Stromal cell of bone marrow (primary cell): ENCODE measurements at places on chromosomes 16 and 17.
A peak's percentile ranks its signal among the peaks of the same experiment; 100 is the strongest.

DNA sequence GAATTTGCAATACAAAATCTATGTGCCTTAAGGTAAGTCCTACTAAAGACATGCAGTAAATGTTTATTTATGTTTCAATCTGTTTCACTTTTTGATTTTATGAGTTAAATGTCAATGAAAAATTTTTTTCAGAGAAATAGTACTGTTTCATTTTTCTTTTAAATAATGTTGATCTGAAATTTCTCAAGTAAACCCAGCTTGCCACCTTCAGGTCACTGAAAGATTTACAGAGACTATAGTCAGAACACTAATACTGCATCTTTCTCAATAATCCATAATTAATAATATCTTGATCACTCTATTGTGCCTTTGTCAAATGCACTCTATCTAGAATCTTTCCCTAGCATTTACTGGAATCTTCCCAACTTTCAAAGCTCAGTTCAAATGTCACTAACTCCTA lies 6.5 kb upstream of the DHX40 start:
- DNase-seq: peak; percentile 10

GRCh38 chr17:73867056-73867455 lies 222.8 kb upstream of the SDK2 start:
- no peak for DNase-seq

DNA sequence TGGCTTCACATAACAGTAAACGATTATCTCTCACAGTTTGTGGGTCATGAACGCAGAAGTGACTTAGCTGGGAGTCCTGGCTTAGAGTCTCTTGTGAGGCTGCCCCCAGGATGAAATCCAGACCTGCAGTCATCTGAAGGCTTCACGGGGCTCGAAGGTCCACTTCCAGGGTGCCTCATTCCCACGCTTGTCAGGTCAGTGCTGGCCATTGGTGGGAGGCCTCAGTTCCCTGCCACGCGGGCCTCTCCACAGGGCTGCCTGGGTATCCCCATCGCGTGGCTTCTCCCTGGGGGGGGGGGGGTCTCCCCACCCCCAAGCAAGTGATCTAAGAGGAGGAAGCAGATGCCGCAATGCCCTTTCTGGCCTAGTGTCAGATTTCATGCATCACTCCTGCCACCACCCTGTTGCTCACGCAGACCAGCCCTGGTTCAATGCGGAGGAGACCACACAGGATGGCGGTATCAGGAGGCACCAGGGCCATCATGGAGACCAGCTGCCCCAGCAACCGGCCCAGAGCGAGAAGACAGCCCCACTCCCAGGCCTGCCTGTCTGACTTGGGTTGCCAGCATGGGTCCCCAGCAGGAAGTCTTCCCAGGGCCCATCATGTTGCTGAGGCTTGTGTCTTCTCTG lies 77.3 kb upstream of the CDH5 start:
- DNase-seq: no peak

- DNase-seq: no peak
Measured at GRCh38 chr16:88853325-88853941, 3.3 kb downstream of the GALNS start.

DNA sequence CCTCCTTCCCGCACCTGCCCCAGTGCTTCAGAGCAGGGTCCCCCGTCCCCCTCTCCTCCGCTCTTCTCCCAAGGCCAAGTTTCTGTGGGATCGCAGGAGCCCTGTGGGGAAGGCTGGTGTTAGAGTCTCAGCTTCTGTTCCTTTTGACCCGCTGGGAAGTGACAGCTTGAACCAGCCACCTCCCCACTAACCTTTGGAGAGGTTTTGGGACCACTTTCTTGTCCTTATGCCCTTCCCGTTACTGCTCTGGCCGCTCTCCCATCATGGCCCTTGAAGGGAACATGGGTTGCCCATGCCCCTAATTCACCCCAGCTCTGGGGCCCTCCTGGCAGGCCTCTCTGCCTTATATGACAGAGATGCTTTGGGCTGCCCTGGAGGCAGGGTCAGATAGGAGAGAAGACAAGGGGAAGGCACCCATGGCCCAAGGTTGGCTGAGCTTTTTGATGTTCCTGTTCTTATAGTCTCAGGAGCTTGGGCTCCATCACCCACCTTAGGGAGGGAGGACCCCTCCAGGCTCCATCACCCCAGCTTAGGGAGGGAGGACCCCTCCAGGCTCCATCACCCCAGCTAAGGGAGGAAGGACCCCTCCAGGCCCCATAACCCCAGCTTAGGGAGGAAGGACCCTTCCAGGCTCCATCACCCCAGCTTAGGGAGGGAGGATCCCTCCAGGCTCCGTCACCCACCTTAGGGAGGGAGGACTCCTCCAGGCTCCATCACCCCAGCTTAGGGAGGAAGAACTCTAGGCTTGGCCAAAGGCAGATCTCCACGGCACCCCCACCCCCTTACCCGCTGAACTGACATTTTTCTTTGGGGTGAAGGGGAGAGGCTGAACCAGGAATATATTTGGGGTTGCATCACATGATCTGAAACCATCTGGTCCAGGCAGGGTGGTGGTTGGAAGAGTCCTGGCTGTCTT lies 45.0 kb downstream of the NT5M start:
- DNase-seq: no peak

GRCh38 chr16:3953728-3954410 lies 73.4 kb upstream of the CREBBP start:
- DNase-seq: no peak

DNA sequence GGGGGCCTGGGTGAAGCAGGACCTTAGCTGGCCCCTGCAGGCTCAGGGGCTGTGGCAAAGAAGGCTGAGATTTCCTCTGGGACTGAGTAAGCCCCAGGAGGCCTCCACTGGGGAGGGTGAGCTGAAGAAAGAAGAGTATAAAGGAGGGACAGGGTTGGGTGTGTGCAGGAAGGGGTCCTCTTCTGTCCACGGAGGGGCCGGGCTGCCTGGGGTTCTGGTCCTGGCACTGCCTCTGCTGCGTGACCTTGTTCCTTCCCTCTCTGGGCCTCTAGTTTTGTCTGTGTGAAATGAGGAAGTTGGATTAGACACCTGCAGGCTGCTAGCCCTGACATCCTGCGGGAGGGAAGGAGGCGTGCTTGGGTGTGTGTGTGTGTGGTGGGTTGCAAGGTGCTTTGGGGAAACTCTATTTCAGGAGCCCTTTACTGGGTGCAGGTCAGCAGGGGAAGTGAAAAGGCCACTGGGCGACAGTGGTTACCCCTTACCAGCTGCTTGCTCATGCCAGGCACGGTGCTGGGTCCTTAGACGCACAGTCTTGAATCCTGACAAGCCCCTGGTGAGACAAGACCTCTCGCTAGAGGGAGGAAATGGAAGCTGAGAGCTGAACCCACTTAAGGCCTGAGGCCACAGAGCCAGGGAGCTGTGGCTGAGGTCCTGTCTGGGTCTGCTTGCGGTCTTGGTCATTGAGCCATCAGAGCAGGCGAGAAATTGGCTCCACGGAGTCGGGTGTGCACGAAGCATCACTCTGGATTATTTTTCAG lies 60.7 kb downstream of the OR1D5 start:
- no peak for DNase-seq

GRCh38 chr17:75012346-75013091 lies at the start of gene MRPL58:
TSS of gene MRPL58 (plus strand) at chr17:75012670. CDS start at chr17:75012687, 17 bp downstream.
- DNase-seq: peak; percentile 65

GRCh38 chr17:40496170-40496569 lies 5.3 kb downstream of the TNS4 start:
- DNase-seq: no peak

DNA sequence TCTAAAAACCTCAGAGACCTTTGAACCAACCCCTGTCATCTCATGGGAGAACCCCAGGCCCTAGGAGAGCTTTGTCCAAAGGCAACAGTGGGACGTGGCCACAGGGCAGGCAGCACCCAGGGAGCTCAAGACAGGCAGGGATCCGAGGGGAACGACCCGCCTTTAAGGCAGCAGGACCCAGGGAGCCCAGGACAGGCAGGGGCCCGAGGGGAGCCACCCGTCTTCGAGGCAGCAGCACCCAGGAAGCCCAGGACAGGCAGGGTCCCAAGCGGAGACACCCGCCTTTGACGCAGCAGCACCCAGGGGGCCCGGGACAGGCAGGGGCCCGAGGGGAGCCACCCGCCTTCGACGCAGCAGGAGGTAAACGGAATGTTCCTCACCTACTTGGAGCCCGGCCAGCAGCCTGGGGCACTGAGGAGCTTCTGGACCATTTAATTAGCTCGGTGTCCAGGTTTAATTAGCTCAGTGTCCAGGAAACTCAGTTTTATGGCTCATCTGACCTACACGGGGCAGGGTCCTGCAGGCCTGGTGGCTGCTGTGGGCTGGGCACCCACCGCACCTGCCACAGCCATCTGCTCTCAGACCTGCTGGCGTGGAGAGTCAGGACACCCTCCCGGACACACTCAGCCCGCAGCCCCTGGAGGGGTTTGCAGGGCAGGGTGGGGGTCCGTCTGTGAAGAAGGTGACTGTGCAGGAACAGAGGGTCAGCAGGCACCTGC lies 24.4 kb downstream of the PIEZO1 start:
- no peak for DNase-seq

DNA sequence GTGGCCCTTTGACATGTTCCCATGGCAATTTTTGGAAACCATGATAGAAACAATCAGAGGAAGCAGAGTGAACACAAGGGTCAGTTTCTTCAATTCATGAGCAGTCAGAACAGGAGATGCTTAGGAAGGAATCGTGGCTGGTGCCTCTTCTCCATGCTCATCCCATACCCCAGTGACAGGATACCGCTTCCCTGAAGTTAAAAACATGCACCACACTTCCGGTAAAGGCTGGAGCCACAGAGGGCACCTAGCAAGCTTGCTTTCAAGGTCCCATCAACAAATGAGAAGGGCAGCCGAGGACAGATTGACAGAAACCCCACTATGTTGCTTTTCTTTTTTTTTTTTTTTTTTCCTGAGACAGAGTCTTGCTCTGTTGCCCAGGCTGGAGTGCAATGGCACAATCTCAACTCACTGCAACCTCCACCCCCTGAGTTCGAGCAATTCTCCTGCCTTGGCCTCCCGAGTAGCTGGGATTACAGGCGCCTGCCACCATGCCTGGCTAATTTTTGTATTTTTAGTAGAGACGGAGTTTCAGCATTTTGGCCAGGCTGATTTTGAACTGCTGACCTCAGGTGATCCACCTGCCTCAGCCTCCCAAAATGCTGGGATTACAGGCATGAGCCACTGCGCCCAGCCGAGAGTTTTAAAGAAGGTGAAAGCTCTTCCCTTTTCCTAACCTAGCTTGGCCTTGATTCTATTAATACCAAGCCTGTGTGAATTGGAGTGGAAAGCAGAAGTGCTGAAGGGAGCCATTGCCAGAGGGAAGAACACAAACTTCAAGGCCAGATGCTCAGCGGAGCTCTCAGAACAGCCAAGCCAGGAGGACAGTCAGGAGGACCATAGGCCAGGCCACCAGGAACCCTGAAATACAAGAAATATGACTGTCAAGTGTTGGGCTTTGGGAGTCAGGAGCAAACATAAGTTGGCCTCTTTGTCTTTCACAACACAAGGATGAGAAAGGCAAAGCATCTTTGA lies 16.6 kb downstream of the GP2 start:
- DNase-seq: no peak

GRCh38 chr17:75433218-75433783 lies 23.1 kb upstream of the TMEM94 start:
- DNase-seq: no peak
